CD14-positive monocyte (primary cell): ENCODE measurements at places on chromosomes 12 and 14. TPM values are rescaled to one million over a fixed set of nuclear protein-coding genes. Genes with fewer than 3 reads are reported as not detected.

DNA sequence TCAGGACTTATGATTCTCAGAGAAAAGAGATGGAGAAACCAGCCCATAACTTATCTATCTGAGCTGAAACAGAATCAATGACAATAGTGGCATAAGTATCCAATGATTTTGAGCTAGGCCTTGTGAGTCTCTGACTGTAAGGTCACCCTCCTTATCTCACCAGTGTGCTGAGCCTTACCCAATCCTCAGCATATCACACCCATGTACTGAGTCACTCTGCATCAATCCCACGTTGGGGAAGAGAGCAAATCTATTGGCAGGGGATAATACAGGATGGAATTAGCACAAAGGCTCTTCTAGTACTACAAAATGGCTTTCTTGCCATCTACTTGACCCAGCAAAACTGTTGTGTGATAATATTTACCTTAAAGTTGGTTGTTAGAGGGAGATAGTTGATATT, 997.8 kb downstream of the NRXN3 start:
- H3K27ac ChIP-seq: no peak overlapping the region
- H3K4me1 ChIP-seq: no peaks in the 10 kb centered on the region
- no peaks in the 10 kb centered on the region for H3K27me3 ChIP-seq
- no peak overlapping the region for H3K4me3 ChIP-seq

- H3K4me1 ChIP-seq: peaks cover 77% of the 10 kb centered on the region
- peak overlapping the region; percentile 91 for H3K27ac ChIP-seq
- no peaks in the 10 kb centered on the region for H3K27me3 ChIP-seq
- H3K4me3 ChIP-seq: no peak overlapping the region
Measured at GRCh38 chr14:88045705-88046104, 40.8 kb downstream of the GPR65 start.

DNA sequence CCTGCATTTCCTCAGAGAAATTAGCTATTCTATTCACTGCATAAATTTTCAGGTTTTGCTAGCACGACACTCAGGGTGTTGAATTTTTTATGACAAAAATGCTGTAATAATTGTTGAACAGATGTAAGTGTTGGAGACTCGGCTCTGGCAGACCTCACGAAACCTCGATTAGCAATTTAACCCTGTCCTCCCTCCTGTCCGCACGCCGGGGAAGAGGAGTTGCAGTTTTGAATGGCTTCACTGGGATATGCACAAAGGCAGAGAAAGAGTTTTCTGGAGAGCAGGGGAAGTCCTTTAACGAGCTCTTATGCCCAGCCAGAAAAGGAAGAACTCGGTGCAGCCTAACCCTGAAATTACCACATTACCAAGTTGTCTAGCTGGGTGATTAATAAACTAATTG, 661.1 kb downstream of the VRK1 start:
- H3K27ac ChIP-seq: no peak overlapping the region
- no peak for DNase-seq
- H3K27me3 ChIP-seq: no peaks in the 10 kb centered on the region

- H3K4me3 ChIP-seq: no peak overlapping the region
- no peaks in the 10 kb centered on the region for H3K36me3 ChIP-seq
- H3K4me1 ChIP-seq: peaks cover 11% of the 10 kb centered on the region
- no peaks in the 10 kb centered on the region for H3K27me3 ChIP-seq
- no peak overlapping the region for H3K27ac ChIP-seq
- peak; percentile 11 for DNase-seq
Measured at GRCh38 chr14:85421186-85421877, 108.6 kb upstream of the FLRT2 start.

GRCh38 chr14:74834692-74835392, 41.1 kb downstream of the PROX2 start:
- H3K4me3 ChIP-seq: no peak overlapping the region
- no peak overlapping the region for H3K27ac ChIP-seq
- no peaks in the 10 kb centered on the region for H3K27me3 ChIP-seq
- H3K4me1 ChIP-seq: no peaks in the 10 kb centered on the region
- DNase-seq: no peak

GRCh38 chr14:64760146-64760755, 56.0 kb downstream of the PLEKHG3 start:
- H3K4me1 ChIP-seq: peaks cover 6% of the 10 kb centered on the region
- H3K4me3 ChIP-seq: no peak overlapping the region
- DNase-seq: peak; percentile 54
- H3K27ac ChIP-seq: no peak overlapping the region
- H3K36me3 ChIP-seq: no peaks in the 10 kb centered on the region

DNA sequence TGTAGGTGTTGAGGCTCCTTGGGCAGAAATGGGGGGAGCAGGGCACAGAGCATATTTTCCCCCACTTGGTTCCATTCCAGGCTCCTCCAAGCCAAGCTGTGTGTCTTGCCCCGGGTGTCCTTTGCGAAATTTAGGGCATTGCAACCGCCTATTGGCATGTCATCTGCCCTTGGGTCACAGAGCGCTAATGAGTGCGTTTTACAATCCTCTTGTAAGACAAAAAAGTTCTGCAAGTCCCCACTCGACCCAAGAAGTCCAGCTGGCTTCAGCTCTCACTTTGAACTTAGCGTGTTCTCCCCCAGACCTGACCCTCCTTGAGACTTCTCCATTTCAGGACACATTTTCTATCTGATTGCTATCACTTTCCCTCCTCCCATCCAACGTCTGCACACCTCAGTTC, 6.1 kb upstream of the LRTM2 start:
- peaks cover 62% of the 10 kb centered on the region for H3K4me1 ChIP-seq
- H3K27ac ChIP-seq: peak overlapping the region; percentile 94
- DNase-seq: no peak

DNA sequence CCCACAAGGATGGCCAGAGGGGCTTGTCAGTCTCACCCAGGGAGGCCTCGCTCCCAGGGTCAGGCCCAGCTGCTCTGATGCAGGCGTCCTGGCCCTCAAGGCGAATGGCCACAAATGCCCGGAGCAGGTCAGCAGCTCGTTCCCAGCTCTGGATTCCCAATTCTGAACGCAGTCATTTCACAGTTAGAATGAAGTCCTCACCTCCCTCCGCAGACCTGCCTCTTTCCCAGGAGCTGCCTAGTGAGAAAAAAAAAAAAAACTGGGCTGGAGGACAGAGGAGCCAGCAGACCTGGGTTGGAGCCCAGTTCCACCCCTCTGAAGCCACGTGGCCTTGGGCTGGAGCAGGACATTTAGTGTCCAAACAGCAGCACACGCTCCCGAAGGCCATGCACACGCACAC, 62.2 kb upstream of the DIO3 start:
- H3K4me3 ChIP-seq: no peak overlapping the region
- H3K27me3 ChIP-seq: peaks cover 3% of the 10 kb centered on the region
- H3K36me3 ChIP-seq: no peaks in the 10 kb centered on the region

- no peaks in the 10 kb centered on the region for H3K4me1 ChIP-seq
- H3K27ac ChIP-seq: no peak overlapping the region
- no peak for DNase-seq
- no peaks in the 10 kb centered on the region for H3K36me3 ChIP-seq
Measured at GRCh38 chr12:85413266-85413665, 133.2 kb downstream of the ALX1 start.

- no peak for DNase-seq
- peaks cover 5% of the 10 kb centered on the region for H3K36me3 ChIP-seq
- H3K4me3 ChIP-seq: no peak overlapping the region
- no peaks in the 10 kb centered on the region for H3K4me1 ChIP-seq
- H3K27me3 ChIP-seq: no peaks in the 10 kb centered on the region
- H3K27ac ChIP-seq: no peak overlapping the region
Measured at GRCh38 chr14:31442284-31442683, 15.0 kb downstream of the DTD2 start.

- H3K4me1 ChIP-seq: no peaks in the 10 kb centered on the region
- H3K27ac ChIP-seq: no peak overlapping the region
- DNase-seq: no peak
Measured at GRCh38 chr12:118780939-118781338, 200.4 kb upstream of the SRRM4 start.

DNA sequence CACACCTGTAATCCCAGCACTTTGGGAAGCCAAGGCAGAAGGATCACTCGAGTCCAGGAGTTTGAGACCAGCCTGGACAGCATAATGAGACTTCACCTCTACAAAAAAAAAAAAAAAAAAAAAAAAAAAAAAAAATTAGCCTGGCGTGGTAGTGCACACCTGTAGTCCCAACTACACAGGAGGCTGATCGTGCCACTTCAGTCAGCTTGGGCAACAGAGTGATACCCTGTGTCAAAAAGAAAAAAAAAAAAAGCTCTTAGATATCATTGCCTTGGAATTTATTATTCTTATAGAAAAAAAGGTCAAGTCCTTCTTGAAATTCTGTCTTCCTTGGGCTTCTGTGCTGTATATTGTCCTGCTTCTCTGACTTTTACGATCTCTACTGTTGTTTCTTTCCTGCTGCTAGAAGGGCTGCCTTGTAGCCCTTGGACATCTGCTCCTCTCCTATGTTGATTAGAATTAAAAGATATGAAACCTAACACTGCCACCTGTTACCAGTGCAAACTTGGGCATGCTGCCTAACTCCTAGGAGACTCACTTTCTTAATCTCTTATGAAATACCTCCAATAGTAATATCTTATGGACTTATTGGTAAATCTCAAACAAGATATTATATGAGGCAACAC, 5.7 kb downstream of the TMEM19 start:
- peaks cover 23% of the 10 kb centered on the region for H3K36me3 ChIP-seq
- no peak overlapping the region for H3K27ac ChIP-seq
- peaks cover 21% of the 10 kb centered on the region for H3K4me1 ChIP-seq
- no peak overlapping the region for H3K4me3 ChIP-seq
- no peak for DNase-seq

DNA sequence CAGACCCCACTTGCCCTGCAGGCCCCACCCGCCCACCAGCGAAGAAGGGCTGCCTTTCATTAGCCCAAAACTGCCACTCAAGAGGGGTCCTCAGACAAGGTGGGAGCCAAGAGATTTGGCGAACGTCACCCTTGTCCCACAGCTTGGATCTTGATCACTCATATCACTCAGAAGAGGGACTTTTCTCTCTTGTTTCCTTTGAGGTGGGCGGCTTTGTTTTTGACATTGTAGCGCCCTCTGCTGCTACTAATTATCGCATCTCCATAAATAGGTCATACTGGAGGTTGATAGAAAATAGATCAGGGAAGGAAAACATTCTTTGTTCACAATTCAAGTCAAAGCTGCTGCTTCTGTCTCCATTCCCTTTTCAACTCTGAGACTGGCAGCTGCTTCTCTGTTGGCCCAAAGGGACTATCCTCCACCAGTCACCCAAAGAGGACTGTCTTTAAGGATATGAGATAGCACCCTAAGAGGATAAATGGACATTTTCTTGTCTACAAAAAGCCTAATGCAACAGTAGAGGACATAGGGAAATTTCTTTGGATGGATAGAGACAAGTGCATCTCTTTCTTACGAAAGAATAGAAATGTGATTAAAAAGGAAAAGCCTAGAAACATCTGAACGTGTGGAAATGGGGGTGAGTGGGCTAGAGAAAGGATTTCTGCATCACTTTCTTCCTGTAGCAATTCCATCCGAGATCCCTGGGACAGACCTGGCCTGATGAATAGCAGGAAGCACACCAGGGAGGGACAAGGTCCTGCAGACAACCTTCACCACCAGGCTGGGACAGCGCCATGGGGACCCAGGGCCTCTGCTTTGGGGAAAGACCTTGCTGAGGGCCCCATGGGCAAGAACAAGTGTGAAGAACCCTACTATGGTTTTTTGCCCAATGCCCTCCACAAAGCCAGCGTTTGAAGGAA, 115.8 kb downstream of the DAD1 start:
- H3K4me3 ChIP-seq: no peak overlapping the region
- DNase-seq: peak; percentile 46
- no peaks in the 10 kb centered on the region for H3K36me3 ChIP-seq
- no peaks in the 10 kb centered on the region for H3K4me1 ChIP-seq
- no peak overlapping the region for H3K27ac ChIP-seq

DNA sequence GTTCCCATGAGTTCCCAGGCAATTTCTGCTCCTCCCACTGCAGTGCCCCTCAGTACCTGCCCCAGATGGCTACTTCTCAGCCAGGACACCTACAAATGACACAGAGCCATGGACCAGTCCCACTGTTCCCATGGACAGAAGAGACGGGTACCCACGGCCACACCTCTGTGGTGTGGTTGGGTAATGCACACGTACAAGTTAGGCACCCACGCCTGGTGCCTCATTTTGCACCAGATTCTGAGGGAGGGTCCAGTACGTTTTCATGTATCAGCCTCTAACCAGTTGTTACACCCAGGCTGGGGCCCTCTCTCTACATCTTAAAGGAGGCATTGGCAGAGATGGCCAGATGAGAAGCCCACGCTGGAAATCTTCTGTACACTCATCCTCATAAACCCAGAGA, 114.0 kb downstream of the DICER1 start:
- no peak overlapping the region for H3K27ac ChIP-seq
- H3K4me3 ChIP-seq: no peak overlapping the region
- no peaks in the 10 kb centered on the region for H3K27me3 ChIP-seq
- no peaks in the 10 kb centered on the region for H3K4me1 ChIP-seq

GRCh38 chr12:47276621-47277309, 197.0 kb upstream of the AMIGO2 start:
- H3K27ac ChIP-seq: peak overlapping the region; percentile 62
- peaks cover 31% of the 10 kb centered on the region for H3K4me1 ChIP-seq
- no peaks in the 10 kb centered on the region for H3K36me3 ChIP-seq
- H3K4me3 ChIP-seq: no peak overlapping the region
- H3K27me3 ChIP-seq: no peaks in the 10 kb centered on the region

DNA sequence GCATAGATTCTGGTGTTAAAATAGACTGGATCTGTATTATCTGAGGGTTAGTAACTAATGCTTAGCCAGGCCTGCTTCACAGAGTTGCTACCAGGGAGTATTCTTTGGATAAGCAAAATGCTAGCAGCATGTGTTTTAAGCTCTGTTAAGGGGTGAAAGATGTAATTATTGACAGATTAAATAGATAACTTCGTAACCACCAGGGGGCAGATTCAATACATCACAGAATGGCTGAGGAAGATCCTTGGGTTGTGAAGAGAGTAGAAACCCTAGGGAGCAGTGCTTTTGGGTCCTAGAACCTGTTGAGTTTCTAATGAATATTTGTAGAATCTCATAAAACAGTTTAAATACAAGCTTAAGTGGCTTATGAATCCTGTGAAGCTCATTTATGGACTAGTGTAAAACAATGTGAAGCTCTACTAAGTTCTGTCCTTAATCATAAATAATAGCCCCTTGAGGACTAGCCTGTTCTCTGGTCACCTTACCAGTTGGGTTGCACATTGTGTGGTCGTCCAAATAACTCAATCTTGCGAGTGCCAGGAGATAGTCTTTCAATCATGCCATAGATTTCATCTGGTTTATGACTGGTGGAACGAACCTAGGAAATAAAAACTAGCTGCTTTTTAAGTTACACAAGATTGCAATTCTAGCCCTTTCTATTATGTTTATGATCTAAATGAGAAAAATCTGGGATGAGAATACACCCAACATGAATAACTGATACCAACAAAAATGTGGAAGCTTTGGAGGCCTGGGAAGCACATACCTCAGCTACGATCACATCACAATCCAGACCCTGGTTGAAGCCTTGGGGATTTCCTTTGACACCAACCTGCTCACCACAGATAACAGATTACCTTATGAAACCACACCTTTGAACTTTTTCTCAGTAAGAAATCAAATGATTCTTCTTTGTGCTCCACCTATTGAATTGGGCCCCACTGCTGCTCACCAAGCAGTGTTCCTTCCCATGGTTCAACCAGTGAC, 12.3 kb downstream of the METTL3 start:
- DNase-seq: peak; percentile 16
- no peaks in the 10 kb centered on the region for H3K27me3 ChIP-seq
- H3K27ac ChIP-seq: no peak overlapping the region
- no peak overlapping the region for H3K4me3 ChIP-seq
- no peaks in the 10 kb centered on the region for H3K4me1 ChIP-seq

Gene HOXC6
- polyA plus RNA-seq: not detected in 2 replicates

Gene TTC9
- polyA plus RNA-seq: 0.76 and 1.2 TPM in 2 replicates

Gene RASSF8
- 0.08 TPM in 1 of 2 replicates, not detected in the other for polyA plus RNA-seq

Gene SMIM41
- not detected for polyA plus RNA-seq

Gene HVCN1
- 167 TPM for polyA plus RNA-seq

Gene SPIC
- not detected for polyA plus RNA-seq
